Amygdala (tissue), 56 donors: ENCODE measurements at places on chromosomes 13 and 19.

DNA sequence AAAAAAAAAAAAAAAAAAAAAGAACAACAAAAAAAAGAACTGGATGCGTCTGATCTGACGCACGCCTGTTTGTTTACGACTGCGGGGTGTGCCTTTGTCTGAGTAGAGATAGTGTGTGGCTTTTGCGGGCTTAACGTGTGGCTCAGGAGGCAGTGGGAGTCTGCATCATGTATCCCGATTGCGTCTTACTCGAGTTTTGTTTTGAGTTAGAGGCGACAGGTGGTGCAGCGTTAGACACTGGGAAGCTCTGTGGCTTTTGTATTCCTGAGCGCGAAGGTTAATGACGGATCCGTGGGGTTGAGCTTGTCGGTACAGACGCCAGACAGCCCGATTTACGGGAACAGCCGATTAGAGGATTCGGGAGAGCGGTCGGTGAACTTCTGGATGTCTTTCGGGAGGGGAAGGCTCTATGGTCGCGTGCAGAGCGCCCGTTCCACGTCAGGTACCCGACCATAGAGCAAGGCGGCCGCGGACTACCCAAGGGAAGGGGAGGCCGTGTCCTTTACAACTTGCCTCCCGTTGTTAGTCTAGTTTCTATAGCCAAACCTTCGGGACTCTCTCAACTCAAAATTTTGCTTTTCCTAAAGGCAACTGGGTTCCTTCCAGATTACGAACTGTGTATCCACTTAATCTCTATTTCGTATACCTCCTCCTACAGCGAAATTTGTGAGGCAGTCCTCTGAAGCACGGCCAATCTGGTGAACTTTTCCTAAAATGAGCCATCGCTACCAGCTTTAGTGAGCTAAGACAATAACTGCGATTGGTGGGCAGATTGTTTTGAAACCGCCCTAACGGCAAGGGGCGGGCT, 926 bp upstream of the HNRNPUL1 start:
- DNase-seq: peak; percentile 72

DNA sequence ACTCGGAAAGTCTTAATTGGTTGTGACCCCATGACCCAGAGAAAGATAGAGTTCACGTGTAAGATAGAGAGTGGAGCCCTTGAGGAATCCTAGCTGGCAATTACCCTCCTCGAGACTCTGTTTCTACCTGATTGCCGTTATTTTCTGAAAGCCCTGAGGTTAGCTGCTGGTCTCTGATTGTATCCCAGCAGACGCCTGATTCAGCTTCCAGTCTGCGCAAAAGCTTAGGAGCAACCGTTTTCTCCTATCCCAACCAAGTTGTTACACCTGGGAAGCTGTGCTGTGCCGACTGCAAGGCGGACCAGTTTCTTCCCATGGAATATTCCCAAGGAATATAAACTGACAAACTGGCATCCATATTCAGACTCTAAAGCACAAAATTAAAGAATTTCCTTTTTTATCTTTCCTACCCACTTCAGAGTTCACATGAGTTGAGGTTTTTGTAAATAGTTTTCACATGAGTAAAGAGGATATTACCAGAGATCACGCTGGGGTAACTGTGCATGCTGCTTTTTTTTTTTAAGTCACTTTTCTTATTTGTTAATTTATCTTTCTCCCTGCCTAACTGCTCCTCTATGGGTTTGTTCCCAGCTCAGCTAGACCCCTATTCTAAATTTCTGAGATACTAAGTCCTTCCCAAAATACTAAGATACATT, 1.5 kb upstream of the TRPC4 start:
- DNase-seq: no peak

- no peak for DNase-seq
These were observed 32.2 kb upstream of the DOCK9 start for GRCh38 chr13:99009987-99010551.

- DNase-seq: no peak
These were observed 10.5 kb downstream of the SLC25A42 start for GRCh38 chr19:19074196-19074882.

GRCh38 chr13:50539791-50540530, 303.5 kb downstream of the DLEU7 start:
- no peak for DNase-seq

DNA sequence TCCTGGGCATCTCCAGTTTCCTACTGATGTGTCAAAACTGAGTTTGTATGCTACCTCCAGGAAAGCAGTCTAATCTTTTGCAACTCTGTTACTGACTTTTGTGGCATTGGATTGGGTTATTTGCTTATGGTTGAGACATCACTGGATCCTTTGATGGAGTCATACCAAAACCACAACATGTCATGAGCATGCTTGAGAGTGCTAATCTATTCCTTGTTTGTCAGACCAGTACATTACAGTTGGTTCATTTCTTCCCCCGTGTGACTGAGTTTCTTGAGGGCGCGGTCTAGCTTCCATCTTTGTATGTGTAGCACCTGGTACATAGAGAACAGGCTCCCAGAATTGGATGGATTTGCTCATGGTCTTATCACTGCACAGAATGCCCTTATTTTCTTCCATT, 43.2 kb downstream of the SUGT1 start:
- no peak for DNase-seq

GRCh38 chr19:47820410-47820809, 1.3 kb upstream of the CRX start:
- no peak for DNase-seq

DNA sequence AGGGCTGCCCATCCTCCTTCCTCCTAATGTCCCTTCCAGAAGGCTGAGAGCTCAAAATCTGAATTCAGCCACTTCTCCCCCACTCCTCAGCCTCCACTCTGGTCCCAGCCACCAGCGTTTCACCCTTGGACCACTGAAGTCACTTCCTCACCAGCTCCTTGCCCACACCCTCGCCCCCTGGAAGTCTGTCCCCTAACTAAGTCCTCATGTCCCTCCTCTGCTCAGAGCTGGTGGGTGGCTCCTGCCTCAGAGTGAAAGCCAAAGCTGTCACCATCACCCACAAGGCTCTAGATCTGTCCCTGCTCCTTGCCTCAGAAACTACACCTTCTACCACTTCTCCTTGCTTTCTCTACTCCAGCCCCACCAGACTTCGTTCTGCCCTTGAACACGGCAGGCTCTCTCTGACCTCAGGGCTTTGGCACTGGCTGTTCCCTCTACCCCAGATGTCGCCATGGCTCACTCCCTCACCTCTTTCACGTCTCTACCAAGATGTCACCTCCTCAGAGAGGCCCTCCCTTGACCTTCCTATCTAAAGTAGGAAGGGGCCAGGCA, 1.7 kb downstream of the ERCC1 start:
- DNase-seq: no peak

DNA sequence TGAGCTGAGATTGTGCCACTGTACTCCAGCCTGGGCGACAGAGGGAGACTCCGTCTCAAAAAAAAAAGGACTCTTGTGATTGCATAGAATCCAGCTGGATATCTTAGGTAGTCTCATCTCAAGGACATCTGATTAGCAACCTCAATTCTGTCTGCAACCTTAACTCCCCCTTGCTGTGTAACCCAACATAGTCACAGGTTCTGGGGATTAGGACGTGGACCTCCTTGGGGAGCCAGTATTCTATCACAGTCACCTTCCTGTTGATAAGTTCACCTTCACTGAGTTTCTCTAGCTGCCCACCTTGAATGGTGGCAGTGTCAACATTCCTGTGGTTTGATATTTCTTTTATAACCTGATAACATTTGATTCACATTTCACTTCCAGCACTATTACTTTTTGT, 27.2 kb downstream of the GPR18 start:
- DNase-seq: no peak

DNA sequence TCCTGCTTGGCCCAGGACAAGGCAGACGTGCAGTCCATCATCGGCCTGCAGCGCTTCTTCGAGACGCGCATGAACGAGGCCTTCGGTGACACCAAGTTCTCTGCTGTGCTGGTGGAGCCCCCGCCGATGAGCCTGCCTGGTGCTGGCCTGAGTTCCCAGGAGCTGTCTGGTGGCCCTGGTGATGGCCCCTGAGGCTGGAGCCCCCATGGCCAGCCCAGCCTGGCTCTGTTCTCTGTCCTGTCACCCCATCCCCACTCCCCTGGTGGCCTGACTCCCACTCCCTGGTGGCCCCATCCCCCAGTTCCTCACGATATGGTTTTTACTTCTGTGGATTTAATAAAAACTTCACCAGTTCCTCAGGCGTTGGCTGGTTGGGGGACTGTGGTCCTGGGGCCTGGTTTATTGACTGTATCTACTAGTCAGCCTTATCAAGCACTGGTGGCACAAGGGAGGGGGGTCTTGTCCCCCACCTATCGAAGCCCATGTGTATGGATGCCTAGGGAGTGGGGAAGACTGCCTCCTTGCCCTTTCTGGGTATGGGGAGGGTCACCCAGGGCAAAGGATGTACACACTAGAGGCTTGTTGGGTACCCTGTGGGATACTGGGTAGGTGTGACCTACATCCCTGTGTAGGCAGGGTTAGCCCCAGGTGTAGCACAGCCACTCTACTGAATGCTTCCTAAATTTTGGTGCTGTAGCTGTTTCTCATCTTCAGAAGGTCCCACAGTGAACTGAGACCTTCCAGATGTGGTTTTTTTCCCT, 4.4 kb downstream of the CHMP2A start:
- DNase-seq: no peak

- no peak for DNase-seq
These were observed 4.8 kb downstream of the PIAS4 start for GRCh38 chr19:4012092-4012974.

- DNase-seq: no peak
These were observed 854 bp downstream of the IL12RB1 start for GRCh38 chr19:18085702-18086457.

DNA sequence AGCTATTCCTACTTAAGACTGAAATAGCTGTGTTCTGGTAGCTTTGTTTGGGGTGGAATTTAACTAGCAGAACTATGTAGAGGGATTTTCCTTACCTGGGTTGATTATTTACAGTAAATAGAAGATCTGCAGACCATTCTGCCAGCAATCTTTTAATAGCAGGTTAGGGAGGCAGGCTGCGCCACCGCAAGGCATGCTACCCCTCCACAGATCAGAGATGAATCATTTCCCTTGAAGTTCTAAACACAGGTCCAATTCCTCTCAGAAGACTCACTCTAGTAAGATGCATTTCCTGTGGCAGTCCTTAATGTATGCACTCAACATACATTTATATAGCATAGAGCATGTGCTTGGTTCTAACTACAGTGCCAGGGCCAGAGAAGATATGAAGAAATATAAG, 109.0 kb downstream of the TNFRSF19 start:
- DNase-seq: no peak

DNA sequence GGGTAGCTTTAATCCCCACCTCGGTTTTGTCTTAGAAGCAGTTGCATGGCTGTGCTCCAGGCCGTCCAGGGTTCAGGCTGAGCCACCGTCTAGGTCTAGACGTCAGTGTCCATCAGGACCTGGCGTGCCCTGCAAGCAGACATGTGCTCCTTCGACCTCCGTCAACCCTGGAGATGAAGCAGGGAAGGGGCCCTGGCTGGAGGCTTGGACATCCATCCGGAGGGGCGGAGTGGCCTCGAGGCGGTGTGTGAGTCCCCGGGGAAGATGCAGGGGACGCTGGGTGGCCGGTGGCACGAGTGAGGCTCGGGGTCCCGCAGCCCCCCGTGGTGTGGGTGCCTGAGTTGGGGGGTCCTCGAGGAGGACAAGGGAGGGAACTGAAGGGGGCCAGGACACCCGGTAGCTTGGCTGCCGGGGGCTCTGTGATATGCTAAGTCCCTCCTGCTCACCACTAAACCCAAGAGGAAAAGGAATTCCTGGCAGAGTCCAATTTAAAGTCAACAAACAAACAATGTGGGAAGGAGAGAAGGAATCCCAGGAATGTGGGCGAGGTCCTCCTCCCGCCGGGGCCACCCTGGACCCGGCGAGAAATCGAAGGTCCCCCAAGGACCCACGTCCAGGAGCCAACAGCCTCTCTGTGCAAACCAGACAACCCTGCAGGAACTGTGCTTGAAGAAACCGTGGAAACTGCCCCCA, 14.9 kb upstream of the PTBP1 start:
- no peak for DNase-seq

GRCh38 chr19:55857149-55857548, 20.8 kb downstream of the NLRP4 start:
- DNase-seq: no peak

DNA sequence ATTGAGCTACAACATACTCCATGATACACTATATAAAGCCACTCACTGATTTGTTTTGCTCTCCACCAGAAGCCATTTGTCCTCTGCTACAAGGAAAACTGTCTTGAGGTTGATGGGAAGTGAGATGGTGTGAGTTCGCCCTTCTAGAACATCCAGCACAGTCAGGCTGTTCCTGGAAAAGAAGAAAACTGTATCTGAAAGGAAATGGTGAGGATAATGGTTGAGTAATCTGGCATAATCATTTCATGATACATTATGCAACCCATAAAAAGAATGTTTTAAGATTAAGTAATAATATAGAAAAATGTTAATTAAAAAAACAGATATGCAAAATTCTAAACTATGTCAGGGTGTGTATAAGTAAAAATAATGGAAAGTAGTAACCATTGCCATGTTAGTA, 233.9 kb downstream of the RGCC start:
- no peak for DNase-seq

DNA sequence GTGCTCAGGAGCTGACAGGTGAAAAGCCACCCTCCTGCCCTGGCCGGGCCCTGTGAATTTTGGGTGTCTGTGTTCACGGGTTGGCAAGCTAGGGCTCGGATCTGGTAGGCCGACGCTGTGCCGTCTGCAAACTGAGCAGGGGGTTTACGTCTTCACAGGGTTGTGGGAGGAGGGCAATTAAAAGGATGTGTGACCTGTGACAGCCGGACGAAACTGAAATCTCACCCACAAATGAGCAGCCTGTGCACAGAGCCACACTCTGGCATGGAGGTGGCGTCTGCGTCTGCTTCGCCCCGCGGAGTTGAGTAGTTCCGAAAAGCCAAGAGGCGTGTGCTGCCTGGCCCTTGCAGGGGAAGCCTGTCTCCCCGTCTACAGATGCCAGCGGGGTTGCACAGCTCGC, 117.3 kb downstream of the KDM4B start:
- DNase-seq: no peak

DNA sequence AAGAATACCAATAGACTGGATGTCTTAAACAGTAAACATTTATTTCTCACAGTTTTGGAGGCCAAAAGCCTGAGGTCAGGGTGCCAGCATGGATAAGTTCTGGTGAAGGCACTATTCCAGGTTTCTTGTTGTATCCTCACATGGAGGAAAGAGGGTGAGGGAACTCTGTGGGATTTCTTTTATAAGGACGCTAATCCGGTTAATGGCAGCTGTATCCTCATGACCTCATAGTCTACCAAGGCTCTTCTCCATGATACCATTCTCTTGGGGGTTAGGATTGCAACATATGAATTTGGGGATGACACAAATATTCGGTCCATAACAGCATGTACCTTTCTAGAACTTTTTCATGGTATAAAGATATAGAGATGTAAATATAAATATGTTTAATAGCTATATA, 412.0 kb downstream of the LMO7 start:
- no peak for DNase-seq

- DNase-seq: no peak
These were observed 19.6 kb downstream of the FUZ start for GRCh38 chr19:49793561-49793840.
